ENCODE measurements at places on chromosomes 16 and 17.

DNA sequence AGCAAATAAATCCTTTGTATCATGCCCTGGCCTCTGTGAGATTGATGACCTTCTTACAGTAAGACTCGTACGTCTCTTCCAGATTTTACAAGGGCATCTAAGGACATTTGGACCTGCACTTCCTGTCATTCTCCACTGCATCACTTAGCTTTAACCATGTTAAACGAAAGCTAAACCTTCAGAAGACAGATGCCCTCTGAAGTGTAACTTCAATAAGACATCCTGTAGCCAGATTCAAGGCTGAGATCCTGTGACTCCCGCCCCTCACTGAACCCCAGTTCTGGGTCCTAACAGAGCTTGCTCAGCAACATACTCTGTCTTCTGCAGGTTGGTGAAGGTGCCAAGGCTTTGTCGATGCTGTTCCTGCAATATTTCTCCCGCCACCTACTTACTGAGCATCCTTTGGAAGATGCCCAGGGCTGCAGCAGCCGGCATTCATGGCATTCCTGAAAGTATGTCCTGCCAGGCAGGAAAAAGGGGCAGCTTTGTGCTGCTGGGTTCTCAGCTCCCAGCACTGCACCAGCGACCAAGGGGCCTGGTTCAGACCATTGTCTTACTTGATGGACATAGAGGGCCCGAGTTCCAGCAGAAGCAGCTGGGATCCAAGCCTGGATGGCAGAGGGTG, 131.1 kb downstream of the AXIN2 start:
- DNase-seq = no peak

GRCh38 chr16:56244612-56245011, 53.3 kb downstream of the GNAO1 start:
- DNase-seq = no peak

DNA sequence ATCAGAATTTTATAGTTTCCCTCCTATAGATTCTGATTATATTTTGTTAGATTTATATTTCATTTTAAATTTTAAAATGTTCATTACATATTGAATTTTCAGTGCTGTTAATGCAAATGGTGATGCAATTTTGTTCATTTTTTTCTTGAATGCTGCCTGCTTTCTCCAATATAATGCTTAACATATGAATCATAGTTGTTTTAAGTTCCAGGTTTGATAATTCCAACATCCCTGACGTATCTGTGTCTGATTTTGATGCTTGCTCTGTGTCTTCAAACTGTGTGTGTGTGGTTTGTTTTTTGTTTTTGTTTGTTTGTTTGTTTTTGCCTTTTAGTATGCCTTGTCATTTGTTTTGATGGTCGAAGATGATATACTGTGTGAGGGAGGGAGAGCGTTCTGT, 134.7 kb upstream of the ELAC2 start:
- DNase-seq = no peak

GRCh38 chr17:12068946-12069345, 48.3 kb downstream of the MAP2K4 start:
- no peak for DNase-seq

DNA sequence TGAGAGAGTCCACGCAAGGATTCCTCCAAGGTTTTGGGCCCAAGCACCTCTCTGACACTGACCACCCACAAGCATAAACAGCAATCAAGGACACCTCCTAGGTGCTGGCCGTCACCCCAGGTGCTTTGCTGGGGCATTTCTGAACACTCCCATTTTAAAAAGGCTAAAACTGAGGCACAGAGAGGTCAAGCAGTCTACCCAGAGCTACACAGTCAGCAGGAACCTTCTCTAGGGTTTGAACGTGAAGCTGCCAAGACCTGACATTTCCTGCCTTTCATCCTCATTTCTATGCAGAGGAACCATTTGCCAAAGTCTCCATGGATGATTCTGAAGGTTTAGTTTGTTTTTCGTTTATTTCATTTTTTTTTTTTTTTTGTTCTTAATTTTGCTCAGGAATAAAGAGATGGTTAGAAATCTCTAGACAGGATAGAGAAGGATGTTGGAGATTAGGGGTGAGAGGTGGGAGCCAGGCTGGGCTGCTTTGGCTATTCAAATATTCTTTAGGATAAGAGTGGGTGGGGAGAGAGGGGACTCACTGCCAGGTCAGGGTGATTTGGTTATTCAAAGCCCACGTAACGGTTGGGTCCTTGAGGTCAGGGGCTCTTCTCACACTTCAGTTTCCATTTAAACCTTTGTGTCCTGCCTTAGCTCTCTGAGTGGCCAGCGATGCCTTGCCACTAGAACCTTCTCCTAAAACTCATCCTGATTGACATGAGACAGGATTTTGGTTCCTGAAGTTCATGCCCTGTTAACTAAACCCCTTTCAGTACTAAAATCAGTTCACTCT, 6.2 kb downstream of the PLCG2 start:
- no peak for DNase-seq

- DNase-seq = no peak
Measured at GRCh38 chr17:51481370-51481769, 221.0 kb downstream of the UTP18 start.

GRCh38 chr16:61382435-61382834, 653.8 kb downstream of the CDH8 start:
- no peak for DNase-seq

DNA sequence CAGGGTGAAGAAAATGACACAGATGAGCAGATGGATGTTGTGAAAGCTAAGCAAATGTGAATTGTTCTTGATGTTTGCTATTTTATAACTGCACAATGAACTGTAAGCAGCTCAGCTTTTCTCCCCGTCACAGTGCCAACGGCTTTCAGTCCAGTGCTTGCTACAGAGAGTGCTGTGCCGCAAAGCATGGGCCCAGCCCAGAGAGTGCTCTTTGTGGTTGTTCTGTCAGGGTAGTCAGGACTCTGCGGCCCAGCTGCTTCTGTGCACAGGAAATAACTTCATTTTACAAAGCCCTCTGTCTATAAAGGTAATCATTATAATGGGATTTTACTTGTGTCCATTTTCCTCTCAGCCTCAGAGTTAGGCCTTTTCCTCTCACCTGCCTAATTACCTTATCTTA, 39.1 kb downstream of the CDRT15 start:
- DNase-seq = no peak

- no peak for DNase-seq
Measured at GRCh38 chr16:68629351-68629910, 15.7 kb upstream of the CDH3 start.

- no peak for DNase-seq
Measured at GRCh38 chr17:3838206-3838605, 7.8 kb downstream of the NCBP3 start.

GRCh38 chr16:68490829-68491575, 42.7 kb upstream of the SMPD3 start:
- no peak for DNase-seq

- no peak for DNase-seq
Measured at GRCh38 chr17:44279346-44279665, 11.4 kb upstream of the SLC4A1 start.

GRCh38 chr16:78390508-78391324, 291.3 kb downstream of the WWOX start:
- no peak for DNase-seq

DNA sequence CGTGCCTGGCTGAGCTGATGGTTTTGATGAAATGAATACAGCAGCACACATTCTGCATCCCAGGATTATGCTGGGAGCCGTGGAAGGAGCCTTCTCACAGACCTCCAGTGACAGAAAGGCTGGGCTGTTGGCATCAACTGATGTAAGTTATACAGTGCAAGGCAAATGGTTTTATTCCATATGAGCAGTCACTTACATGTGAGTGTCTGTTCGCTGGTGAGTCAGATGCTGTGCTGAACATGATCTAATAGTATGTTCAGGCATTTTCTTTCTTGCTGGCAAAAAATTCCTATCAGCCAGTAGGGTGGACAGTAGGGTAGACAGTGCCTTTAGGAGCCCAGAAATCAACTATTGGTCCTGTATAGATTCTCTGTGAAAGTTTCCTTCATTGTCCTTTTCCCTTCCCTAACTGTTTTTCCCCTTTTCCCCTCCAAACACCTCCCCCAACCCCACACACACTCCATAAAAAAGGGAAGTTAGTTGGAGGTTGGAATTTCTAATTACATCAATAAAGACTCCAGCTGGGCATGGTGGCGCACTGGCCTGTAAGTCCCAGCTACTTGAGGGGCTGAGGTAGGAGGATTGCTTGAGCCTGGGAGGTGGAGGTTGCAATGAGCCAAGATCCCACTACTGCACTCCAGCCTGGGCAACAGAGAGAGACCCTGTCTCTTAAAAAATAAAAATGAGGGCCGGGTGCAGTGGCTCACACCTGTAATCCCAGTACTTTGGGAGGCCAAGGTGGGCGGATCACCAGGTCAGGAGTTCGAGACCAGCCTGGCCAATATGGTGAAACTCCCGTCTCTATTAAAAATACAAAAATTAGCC, 36.2 kb downstream of the LDHD start:
- no peak for DNase-seq

GRCh38 chr16:4544473-4544872, 5.9 kb upstream of the CDIP1 start:
- no peak for DNase-seq

DNA sequence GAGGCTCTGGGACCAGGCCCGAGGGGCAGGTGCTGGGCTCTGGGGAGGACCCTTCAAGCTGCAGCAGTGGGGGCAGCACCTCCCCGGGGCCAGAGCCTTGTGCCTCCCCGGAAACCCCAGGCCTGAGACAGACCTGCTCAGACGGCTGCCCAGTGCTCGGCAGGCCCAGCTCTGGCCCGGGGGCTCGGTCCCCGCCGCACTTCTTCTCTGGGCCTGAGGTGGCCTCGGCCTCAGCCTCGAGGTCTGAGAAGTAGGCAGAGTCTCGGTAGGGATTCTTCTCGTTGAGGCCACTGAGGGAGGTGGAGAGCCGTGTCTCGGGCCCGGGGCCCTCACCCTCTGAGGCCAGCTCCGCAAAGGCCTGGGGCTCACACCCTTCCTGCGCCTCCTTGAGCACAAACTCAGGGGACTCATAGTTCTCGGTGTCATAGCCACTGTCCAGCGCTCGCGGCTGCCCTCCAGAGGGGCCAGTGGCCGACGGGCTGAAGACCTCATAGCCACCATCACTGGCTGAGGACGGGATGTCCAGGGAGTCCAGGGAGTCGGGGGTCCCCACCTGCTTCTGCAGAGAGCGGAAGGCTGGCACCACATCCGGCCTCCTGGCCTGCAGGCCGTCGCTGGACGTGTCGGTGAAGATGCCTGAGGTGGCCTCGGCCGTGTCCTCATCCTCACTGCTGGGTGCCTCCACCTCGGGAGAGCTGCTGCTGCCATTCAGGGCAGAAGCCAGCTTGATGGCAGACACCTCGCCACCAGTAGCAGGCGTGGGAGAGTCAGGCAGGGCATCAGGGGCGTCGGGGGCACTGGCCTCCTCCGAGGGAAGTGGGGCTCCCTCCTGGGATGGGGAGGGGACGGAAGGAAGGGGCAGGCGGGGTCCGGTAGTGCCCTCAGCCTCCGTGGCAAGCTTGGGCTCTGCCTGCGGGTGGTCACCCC, 44.3 kb upstream of the PVALEF start:
- DNase-seq = no peak

- no peak for DNase-seq
Measured at GRCh38 chr17:61996916-61997605, 68.0 kb downstream of the MED13 start.

GRCh38 chr16:5837007-5837670, 739.5 kb upstream of the EEF2KMT start:
- no peak for DNase-seq

DNA sequence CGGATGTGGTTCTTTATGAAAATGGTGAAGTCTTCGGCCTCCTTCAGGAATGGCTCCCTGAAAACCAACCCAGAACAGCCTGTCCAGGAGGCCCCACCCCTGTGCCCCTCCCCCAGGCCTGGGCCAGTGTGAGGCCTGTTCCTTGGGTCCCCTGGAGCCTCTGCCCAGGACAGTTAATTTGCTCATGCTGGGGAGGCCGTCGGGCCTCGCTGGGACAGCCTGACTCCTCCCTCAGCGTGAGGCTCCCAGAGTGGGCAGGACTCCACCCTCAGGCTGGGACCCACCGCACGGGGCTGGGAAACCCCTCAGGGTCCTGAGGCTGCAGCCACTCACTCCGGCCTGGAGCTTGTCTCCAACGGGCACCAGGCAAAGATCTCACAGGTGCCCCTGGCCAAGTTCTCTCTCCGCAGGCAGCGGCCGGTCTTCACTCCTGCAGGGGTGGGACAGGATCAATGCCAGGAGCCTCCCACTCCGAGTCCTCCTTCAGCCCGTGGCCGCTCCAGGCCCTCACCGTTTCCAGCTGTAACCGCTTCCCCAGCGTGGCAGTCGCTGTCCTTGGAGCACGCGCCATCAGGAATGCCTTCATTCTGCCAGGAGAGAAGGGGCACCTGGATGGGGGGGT, 5.8 kb downstream of the P2RX5 start:
- DNase-seq = no peak

DNA sequence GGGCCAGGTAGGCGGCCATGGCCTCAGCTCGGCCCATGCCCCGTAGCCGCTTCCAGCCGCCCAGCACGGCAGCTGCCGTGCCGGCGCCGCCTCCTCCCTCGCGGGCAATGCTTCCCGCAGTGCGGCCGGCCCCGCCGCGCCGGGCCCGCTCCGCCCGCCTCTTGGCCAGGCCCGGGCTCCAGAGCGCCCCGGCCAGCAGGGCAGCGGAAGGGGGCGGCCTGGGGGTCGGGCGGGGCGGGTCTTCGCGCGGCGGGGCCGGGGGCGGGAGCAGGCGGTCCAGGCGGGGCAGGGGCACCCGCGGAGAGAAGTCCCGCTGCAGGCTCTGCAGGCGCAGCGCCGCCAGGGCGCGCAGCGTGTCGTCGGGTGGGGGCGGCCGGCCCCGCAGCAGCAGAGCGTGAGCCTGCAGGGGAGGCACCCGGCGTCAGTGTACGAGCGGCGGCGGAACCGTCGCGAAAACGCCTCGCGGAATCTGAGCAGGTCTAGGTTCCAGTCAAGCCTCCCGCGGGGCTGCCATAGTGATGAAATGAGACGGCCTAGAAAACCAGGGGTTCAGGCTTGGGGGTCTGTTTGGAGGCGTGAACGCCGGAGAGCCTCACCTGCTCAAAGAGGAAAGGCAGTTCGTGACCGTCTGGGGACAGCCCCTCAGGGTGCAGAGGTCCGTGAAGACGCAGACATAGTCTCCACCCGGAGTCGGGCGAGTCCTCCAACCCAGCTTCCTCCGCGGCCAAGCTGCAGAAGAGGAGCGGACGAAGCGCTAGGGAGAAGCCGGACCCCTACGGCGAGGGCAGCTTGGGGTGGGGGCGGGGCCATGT, 6.6 kb downstream of the PLEKHH3 start:
- DNase-seq = no peak

DNA sequence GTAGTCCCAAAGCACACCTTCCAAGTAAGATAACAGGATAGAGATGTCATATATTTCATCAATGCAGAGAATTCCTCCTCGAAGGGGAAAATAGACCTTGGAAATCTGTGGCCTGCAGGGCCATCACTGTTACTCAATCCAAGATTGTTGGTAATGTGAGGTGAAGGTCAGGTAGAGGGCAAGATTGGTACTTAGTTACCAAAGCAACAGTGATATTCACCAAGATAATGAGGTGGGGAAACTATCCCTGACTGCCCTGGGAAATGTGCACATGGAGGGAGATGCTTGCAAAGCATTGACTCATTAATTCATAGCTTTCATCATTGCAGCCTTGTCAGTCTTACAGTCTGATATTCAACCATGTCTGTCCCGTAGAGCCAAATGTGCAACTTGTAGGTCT, 234.1 kb upstream of the MON1B start:
- no peak for DNase-seq

GRCh38 chr17:47729476-47729875, 3.6 kb upstream of the TBX21 start:
- DNase-seq = no peak
